Activated CD4-positive, alpha-beta T cell treated with anti-CD3 and anti-CD28 coated beads, Interleukin-2, amount 50 U/mL, for 24 hours (primary cell): ENCODE measurements at places on chromosomes 5 and 9.

GRCh38 chr9:96441798-96442445, 8.0 kb upstream of the HABP4 start:
- DNase-seq: no peak

GRCh38 chr9:123157221-123157620, 111.2 kb downstream of the STRBP start:
- DNase-seq: no peak

GRCh38 chr5:156124708-156125107, 202.3 kb upstream of the SGCD start:
- no peak for DNase-seq

- DNase-seq: no peak
These were observed 8.8 kb upstream of the TRAF1 start for GRCh38 chr9:120935383-120935857.

GRCh38 chr9:69809304-69809863, 11.2 kb upstream of the CFAP95 start:
- DNase-seq: no peak

- DNase-seq: no peak
These were observed 480.5 kb downstream of the KDM4C start for GRCh38 chr9:7238247-7238637.

DNA sequence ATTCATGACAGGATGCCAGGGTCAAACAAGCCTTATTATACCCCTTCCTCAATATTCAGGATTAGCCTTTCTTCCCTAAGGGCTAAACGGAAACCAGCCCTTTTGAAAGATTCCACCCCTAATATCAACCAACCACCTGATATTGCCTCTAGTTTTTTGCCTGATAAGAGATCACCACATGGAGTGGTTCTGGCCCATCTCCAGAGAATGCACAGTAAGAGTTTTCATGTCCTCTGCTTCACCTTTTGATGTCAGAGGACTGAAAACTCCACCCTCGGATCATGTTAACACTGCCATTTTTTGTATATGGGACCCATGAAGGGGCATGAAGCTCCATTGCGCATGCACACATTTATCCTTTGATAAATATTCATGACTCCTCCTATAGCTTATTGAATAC, 5.8 kb upstream of the LNPEP start:
- no peak for DNase-seq

DNA sequence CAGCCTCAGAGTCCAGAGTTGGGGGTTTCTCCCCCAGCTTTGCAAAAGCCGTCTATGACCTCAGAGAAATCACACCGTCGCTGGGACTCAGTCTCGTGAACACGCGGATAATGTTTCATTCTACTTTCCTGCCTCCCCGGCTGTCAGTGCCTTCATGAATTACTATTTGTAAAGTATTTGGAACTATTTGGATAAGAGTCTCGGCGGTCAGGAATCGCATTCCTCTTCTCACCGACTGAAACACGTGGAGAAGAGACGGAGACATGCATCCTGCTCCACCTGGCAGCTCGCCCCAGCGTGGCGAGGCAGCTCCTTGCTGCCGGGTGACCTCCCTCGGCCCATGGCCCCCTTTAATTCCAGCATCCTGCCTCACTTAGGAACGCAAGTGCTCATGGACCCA, 23.9 kb downstream of the IRX2 start:
- DNase-seq: no peak

DNA sequence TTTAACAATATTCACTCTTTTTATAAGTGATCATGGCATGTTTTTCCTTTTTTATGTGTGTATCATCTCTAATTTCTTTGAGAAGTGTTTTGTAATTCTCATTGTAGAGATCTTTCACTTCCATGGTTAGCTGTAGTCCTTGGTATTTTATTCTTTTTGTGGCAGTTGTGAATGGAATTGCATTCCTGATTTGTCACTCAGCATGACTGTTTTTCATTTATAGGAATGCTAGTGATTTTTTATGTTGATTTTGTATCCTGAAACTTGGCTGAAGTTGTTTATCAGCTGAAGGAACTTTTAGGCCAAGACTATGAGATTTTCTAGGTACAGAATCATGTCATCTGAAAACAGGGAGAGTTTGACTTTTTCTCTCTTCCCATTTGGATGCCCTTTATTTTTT, 13.1 kb upstream of the SPINK13 start:
- no peak for DNase-seq

- no peak for DNase-seq
These were observed 10.0 kb downstream of the TRIM14 start for GRCh38 chr9:98109052-98109451.

DNA sequence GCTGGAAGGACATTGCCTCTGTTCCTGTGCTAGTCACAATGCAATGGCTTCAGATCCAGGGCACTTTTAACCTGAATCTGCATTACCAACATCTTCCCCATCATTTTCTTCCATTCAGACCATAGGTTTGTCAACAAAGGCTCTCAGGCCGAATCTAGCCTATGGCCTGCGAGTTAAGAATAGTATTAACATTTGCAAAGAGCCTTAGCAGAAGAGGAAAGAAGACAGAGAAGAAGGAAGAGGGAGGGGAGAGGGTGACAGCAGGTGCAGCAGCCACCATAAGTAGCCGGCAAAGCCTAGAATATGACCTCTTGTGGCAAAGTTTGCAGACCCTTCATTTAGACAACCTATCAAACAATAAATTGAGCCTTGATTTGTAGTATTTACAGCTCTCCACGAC, 32.6 kb downstream of the BARX1 start:
- DNase-seq: no peak

DNA sequence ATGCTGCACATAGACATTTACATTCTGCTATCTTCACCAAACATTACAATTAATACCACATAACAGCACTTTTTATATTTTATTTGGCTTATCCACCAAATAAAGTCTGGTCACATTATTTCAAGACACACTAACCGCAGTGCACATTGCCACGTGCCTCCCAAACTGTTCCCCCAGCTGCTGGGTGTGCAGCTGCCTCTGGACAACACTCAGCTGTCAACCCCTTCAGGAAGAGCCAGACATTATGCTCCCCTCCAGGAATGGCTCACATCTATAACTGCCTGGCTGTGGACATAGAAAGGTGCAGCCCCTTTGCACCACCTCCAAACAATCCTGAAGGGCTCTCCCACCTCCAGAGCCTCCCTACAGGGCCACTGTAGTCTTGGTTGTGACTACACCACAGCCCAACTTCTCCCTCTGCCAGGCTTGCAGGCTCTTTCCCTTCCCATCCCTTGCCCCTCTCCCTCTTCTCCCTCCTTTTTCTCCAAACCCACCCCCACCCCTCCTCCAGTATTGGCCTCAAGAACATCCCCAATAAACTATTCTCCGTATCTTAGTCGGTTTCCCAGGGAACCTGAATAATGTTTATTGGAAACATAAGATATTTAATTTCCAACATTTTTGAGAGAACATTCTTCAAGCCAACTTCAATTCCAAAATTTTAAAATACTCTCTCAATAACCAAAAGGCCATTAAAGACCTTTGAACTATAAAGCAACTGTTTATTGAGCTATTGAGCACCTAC, 372.3 kb downstream of the CTNND2 start:
- no peak for DNase-seq

DNA sequence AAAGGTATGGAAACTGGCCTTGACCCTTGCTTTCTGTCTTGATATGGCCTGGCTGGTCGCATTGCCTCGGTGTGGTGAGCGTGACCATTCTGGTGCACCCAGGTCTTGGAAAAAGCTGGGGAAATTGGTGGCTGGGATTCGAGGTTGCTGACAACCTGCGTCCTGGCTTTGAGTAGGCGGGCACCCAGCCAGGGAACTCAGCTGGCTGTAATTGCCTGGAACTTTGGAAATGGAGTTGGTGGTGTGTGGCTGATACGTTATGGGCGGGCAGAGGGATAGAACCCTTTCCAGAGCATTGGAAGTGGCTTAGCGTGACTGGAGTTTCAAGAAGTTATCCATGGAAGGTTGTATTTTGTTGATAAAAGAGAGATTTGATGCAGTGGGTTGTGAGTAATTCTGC, 35.2 kb downstream of the KCNMB1 start:
- DNase-seq: no peak

DNA sequence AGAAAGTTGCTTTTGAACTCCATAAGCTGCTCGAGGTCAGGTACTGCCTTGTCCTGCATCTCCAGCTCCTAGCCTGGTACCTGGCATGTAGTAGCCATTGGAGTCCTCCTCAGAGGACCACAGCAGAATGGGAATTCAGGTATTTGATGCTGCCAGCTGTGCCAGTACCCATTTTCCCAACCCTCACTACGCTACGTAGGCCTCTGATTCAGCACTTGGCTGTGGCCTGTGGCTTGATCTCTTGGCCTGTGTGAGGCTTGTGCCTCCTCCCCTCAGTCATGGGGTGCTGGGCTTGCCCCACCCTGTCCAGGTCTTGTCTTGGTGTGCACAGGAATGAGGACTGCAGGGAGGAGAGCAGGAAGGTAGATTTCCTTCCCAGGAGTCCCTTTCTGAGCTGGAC, 11.8 kb downstream of the OTULIN start:
- DNase-seq: no peak

GRCh38 chr9:131423171-131423581, 29.3 kb downstream of the PRRC2B start:
- no peak for DNase-seq

DNA sequence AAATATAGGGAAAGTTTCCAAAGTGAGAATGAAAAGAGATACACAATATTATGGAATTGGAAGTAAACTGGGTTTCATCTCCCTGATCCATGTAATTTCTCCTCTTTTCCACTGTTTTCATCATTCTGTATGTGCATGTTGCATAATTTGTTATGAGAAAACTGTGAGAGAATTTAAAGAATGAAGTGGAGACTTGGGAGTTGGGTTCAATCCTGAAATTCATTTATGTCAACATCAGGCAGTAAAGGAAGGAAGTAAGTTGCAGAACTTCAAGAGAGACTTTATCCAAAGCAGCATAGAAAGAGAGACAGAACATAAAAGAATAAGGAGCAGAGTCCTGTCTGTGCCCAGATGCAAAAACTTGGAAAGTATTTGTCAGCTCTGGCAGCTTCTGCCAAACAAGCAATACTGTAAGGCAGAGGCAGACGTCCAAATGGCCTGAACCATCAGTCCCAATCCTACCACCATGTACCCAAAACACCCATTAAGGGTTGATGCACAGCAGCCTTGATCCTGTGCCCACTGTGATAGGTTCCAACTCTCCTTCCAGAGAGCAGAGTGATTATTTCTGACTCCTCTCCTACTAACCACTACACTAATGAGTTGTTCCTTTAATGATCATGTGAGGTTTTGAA, 425.3 kb upstream of the CDH6 start:
- no peak for DNase-seq

- no peak for DNase-seq
These were observed 26.6 kb downstream of the OTULINL start for GRCh38 chr5:14608169-14608568.

- DNase-seq: no peak
These were observed 63.6 kb downstream of the NUDT12 start for GRCh38 chr5:103498800-103499551.

GRCh38 chr9:133104718-133105460, 16.2 kb downstream of the RALGDS start:
- no peak for DNase-seq

GRCh38 chr5:133059621-133060020, 7.8 kb downstream of the HSPA4 start:
- DNase-seq: no peak

DNA sequence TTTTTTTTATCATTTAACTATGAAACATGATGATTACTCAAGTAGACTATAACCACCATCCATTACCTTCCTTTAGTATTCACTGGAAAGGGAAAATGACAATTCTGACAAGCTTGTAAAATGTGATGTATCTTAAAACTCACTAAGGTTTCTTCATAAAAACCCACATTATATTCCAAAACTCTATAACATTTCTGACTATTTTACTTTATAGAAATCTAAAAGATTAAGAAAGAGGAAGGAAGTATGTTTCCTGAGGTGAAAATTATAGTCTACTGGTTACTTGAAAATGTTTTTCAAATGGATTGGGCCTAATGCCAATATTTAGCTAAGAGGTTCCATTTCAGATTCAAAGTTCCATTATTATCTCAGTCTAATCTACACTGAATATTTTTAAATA, 1982.2 kb upstream of the C9orf72 start:
- no peak for DNase-seq

DNA sequence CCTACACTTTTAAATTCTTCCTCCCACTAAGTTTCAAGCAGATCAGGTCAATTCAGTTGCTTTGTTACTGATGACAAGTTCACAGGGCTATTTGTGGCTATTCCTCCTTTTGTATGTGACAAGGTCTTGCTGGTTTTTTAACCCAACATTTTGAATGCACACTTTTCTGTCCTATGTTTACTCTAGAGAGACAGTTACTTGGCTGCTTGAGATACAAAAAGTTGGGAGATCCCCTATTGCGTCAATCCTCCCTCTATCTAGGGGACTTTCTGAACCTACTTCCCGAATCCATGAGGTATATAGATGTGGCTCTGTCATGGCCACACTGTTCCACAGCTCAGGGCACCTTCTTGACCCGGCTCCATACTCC, 386.7 kb downstream of the NTRK2 start:
- no peak for DNase-seq

GRCh38 chr5:39891376-39891775, 466.6 kb upstream of the DAB2 start:
- no peak for DNase-seq

DNA sequence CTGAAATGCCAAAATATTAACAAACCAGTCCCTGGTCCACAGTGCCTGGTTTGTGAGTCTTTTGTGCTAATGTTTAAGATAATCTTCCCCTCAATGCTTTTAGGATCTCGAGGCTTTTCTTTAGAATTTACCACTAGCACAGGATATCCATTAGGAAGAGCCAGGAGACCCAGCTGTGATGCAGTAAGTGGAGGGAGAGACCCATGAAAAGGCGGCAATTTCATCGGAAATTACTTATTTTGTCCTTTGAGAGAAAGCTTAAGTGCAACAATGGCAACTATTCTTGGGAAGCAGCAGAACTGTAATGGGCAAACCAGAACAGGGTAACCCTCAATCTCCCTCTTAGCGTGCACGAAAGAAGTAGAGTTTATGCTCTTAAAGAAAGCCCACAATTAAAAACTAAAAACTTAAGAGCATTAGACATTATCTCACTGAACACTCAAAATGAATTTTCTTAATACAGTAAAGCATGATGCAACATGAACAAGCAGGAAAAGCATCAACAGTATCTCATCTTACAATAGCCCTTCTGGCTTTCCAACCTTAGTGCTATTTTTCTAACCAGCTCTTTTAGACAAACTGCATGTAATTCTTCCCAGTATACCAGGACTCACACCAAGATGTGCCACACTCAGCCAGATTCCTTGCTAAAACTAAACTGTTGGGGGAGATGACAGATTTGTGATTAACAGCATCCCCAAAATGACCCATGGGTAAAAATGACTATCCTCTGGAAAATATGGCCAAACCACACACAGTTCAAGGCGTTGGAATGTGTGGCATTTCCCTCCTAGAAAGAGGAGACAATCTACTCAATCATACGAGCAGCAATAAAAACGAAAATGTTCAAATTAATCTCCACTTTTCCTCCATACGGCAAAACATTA, 36.4 kb downstream of the PWWP2A start:
- no peak for DNase-seq
